ENCODE measurements at places on chromosomes 5 and 9. TPM values are rescaled to one million over a fixed set of nuclear protein-coding genes. Genes with fewer than 3 reads are reported as not detected.

DNA sequence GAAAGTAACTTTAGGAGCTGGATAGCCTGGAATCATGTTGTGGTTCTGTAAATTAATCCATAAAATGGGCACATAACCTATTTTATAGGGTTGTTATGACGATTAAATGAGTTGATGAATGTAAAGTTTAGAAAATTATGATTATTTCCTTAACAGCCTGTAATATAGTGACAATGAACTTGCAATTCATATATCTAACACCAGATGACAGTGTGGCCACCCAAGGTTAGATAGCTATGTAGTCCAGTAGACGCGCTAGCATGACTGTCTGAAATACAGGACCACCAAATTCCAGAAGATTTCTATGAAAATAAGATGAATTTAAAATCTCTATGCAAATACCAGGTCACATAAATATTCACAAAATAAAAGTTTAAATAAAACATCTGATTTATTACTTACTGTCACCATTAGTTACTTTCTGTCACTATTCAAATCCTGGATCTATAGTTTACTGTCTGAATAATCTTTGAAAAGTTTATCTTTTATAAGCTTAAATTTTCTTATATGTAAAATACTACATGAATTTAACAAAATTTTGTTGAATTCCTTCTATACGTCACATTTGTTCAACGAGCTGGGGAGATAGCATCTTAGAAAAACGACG, 26.1 kb upstream of the MACIR start:
- no peak overlapping the region for H3K4me3 ChIP-seq
- H3K27ac ChIP-seq = no peak overlapping the region
- H3K27me3 ChIP-seq = no peaks in the 10 kb centered on the region
- H3K36me3 ChIP-seq = no peaks in the 10 kb centered on the region

- no peaks in the 10 kb centered on the region for H3K36me3 ChIP-seq
- no peak for DNase-seq
- no peaks in the 10 kb centered on the region for H3K27me3 ChIP-seq
- H3K27ac ChIP-seq = no peak overlapping the region
Observed at GRCh38 chr9:109254317-109254716, 66.5 kb downstream of the EPB41L4B start.

The NIM1K gene
- 0.34 TPM for total RNA-seq

The TMOD1 gene
- 4.7 TPM for total RNA-seq

Measured in spleen (tissue), 13 donors.